ENCODE measurements at places on chromosomes 13 and 19.

DNA sequence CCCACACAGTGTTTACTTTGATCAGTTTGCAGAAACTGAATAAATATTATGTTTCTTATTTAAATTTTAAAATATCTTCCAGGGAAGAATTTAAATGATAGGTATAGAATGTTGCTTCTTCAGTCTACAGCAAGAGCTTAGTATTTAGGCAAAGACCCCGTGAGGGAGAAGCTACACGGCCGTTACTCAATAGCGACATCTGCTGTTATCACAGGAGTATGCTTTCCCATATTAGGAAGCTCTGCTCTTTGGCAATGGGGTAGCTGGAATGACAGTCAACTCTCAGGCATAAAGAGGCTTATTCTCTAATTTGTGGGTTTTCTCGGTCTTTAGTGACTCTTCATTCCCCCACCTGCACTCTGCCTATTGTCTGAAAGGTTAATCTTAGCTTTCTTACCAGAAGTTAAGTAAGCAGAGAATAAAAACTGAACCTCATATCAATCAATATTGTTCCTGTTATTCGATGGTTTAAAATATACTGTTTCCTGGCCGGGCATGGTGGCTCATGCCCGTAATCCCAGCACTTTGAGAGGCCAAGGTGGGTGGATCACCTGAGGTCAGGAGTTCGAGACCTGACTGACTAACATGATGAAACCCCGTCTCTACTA lies 13.2 kb upstream of the LHFPL6 start:
- peak; percentile 60 for DNase-seq

GRCh38 chr19:46386151-46386550 lies 27.2 kb downstream of the CCDC8 start:
- DNase-seq = no peak

- DNase-seq = peak; percentile 42
Observed at GRCh38 chr19:51712461-51713081, 11.2 kb downstream of the HAS1 start.

- DNase-seq = no peak
Observed at GRCh38 chr13:109745702-109746101, 40.7 kb downstream of the IRS2 start.

DNA sequence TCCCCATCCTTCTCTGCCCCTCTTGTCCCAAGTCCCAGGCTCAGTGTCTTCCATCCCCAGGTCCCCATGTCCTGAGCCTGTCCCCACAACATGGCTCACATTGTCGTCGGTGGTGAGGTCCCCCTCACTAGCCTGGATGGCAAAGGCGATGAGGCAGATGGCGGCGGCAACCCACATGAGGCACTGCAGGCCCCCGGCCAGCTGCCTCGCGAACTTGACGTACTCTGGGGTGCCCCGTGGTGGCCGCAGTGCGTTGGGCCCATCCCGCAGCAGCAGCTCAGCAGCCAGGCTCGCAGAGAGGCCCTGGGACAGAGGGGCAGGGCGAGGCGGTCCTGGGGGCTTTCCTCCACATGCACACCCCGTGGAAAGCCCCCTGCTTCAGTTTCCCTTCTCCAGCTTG lies 1.1 kb downstream of the ATP4A start:
- no peak for DNase-seq

DNA sequence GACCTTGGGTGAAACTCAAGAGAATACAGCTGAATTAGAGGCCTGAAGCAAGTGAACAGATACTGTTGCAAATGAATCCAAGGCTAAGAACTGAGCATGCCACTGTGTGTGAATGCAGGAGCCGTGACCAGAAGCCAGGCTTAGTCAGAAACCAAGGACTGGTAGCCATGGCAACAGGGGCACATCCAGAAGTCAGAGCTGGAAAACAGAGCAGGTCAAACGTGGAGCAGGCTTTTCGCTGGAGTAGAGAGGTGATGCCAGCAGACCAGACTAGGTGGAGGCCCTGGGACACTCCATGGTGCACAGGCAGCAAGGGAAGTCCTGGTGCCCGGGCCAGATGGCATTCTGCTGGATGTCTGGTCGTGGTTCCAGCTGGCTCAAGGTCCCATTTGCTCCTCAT lies 564.1 kb downstream of the PCDH9 start:
- peak; percentile 81 for DNase-seq

GRCh38 chr19:35963514-35963913 lies 27.3 kb downstream of the LRFN3 start:
- peak; percentile 62 for DNase-seq

- no peak for DNase-seq
Observed at GRCh38 chr13:31282741-31283455, 83.1 kb downstream of the B3GLCT start.

- DNase-seq = no peak
Observed at GRCh38 chr19:33400856-33401682, 27.6 kb downstream of the CEBPG start.

DNA sequence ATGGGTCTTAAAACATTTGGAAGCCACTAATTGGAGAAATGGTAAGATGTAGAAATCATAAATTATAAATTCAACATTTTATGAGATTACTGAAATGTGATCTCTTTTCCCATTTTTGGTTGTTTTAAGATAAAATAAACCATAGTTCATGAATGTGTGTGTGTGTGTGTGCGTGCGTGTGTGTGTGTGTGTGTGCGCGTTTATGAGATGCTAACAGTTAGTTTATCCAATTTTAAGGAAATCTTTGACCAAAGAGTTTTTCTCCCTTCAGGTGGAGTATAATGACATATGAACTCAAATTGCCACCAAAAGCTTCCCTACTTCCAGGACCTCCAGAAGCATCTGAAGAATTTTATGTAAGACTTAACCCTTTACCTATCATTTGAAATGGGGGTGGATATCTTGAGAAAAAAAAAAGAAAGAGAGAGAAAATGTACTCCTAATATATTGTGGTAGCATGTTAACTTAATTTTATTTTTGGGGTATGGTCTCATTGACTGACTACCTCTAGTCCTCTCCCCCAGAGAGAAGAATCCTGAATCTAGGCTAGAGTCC lies 98.1 kb upstream of the AKAP11 start:
- DNase-seq = no peak

DNA sequence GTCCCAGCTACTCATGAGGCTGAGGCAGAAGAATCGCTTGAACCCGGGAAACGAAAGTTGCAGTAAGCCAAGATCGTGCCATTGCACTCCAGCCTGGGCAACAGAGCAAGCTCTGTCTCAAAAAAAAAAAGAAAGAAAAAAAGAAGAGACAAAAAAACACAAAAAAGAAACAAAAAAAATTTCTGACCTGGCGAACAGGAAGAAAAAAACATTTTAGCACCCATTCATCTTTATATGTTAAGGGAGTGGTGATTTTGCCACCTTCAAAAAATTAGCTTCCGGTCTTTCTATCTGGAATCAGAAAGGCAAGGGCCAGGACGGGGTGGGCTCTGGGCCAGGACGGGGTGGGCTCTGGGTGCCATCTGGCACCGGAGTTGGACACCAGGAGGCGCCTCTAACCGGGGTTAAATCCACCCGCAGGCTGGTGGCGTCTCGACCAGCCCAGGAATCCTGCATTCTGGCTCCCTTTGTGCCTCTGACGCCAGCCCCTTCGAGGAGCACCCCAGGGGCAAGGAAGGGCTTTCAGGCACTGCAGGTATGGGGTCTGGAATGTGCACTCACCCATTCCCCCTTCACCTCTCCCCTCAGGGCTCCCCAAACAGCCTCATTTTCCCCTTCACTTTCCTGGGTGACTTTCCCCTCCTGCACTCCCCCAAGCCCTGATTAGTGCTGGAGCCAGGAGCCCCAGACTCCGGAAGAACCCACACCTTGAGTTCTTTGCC lies 10.4 kb upstream of the ZSWIM4 start:
- DNase-seq = peak; percentile 77

DNA sequence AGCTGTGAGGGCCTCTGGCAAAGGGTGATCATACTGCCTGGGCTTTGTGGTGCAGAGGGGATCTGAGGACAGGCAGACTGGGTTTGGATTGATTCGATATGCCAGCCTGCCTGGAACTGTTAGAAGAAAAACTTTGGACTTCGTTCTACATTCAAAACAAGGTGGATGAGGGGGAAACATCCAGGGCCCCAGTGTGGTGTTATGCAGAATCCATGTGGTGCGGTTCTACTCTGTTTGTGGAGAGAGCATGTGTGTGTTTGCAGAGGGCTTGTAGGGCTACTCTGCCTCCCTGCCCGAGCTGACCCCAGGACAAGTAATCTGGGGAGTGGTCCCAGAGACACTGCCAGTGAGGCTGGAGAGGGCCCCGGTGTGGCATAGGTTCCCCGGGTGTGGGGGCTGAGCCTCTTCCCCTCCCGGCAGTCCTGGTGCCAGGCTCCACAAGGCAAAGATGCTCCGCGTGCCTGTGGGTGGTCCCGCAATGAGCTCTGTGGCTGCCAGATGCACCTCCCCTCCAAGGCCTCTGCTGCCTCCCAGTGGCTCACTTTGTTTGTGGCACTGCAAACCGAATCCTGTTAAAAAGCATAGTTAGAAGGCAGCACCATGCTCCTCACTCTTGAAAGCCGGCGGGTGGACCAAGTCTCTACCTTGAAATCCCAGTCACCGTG lies 22.3 kb upstream of the TFDP1 start:
- DNase-seq = peak; percentile 75

DNA sequence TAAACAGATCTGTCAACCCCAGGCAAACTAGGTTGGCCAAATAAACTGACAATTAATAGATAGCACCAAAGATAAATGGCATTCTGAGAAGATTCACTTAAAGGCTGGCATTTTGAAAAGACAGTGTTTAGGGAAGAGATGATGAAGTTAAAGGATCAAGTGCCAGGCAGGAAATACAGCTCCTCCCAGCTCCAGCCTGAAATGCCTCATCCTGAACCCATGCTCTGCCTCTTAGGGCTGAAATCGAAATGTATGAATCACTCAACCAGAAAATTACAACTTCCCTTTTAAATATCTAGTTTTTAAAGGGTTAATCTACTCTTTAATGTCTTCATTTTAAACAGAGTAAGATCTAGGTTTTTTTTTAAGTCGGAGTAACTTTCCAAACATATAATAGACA lies 171.2 kb upstream of the UBL3 start:
- peak; percentile 26 for DNase-seq

DNA sequence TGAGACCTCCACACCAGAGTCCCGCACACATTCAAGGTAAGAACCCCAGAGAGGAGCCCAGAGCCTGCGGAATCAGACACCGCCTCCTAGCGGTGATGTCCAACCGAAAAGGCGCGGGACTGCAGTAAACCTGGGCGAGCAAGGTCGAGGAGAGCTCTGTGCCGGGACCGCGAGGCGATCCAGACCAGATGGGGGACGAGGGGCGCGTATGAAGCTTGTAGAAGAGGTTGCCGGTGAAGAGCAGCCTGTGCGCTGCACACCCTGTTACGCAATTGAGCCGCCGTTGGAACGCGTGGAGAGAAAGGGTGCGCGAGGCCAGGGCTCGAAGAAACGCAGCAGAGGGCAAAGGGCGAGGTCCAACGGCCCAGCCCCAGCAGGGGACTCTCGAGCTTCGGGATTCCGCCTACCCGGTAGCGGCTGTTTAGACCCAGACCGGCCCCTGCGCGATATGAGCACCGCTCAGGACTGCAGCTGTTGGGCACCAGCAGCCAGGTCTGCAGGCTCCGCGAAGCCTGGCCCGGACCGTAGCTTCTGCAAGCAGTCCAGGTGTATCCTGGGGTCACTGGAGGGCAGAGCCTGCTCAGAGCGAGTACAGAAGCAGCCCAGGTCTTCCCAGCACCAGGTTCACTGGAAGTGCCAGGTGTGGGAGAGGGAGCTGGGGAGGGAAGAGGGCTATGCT lies 65.9 kb upstream of the ZNF599 start:
- peak; percentile 5 for DNase-seq

GRCh38 chr13:92461831-92462230 lies 764.8 kb upstream of the GPC6 start:
- no peak for DNase-seq

DNA sequence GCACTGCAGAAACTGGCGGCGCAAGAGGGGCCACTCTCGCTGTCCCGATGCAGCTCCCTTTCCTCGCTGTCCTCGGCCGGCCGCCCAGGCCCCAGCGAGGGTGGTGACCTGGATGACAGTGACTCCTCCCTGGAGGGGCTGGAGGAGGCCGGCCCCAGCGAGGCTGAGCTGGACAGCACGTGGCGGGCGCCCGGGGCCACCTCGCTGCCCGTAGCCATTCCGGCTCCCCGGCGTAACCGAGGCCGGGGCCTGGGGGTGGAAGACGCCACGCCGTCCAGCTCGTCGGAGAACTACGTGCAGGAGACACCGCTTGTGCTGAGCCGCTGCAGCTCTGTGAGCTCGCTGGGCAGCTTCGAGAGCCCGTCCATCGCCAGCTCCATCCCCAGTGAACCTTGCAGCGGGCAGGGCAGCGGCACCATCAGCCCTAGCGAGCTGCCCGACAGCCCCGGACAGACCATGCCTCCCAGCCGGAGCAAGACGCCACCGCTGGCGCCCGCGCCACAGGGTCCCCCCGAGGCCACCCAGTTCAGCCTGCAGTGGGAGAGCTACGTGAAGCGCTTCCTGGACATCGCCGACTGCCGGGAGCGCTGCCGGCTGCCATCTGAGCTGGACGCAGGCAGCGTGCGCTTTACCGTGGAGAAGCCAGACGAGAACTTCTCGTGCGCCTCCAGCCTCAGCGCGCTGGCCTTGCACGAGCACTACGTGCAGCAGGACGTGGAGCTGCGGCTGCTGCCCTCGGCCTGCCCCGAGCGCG lies 12.4 kb downstream of the C19orf25 start:
- no peak for DNase-seq

DNA sequence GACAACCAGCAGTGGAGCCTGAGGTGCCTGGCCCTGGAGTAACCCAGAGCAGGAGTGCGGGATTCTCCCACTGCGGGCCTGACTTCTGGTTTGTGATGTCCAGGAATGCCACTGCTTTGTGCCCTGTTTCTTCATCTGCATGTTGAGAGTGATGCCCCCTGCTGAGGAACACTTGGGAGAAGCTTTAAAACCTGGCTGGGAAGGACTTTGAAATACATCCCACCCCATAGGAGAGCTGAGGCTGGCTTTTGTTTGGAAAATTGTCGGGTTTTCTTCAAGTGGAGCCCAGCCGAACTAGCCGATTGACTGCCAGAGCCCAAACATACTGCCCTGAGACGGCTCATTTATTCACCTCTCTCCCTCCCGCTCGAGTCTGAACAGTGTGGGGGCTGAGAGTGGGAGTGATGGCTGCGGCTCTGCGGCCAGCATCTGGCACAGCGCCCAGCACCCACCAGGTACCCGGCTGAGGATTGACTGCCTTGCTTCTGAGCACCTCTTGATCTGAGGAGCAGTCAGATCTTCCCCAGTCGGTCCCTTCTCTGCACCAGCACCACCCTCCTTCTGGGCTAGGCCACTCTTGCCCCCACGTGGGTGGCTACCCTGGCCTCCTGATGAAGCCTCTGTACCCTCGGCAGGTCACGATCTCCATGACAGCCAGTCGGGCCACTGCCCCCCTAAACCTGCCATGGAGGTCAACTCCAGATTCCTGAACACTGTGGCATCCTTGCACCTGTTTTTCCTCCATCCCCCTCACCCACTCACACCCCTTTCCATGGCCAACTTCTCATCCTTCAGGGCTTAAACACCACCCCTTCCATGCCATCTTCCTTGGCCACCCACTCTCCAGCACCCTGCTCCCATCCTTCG lies 148.9 kb downstream of the SIPA1L3 start:
- no peak for DNase-seq

GRCh38 chr13:77230560-77230959 lies 96.3 kb downstream of the MYCBP2 start:
- DNase-seq = no peak

GRCh38 chr13:98945863-98946605 lies 31.8 kb downstream of the DOCK9 start:
- DNase-seq = no peak
